ENCODE measurements at places on chromosomes 7 and 10.

DNA sequence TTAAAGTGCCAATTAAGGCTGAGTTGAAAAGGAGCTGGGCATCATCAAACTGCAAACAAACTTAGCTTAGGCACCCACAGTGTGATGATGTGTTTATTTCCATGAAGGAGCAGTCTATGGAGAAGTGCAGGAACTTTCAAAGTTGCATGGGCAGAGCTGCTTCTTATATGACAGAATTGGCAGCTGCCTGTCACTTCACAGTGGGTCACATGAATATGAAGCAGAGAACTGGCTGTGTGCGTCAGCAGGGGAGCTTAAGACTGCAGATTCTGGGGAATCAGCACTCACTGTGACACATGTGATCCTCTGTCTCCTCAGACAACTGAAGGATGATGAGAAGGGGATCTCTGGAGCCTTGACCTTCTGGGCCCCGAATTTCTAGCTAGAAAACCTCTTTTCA lies 36.6 kb downstream of the RBM28 start:
- DNase-seq, result no peak

DNA sequence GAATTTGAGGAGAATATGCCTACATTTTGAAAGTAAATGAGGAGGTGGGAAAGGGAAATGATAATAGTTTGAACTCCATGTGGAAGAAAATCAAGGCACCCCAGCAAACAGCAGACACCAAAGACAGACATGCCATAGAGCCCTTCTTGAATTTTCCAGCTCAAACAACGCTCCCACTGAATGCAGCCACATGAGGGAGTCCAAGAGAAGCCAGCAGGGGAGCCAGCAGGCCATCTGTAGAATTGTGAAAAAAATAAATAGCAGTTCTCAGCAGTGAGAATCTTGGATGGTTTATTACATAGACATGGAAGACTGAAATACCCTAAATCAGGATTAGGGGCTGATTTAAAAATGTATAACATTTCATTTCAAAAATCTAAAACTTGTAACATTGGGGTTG lies 1567.3 kb upstream of the LRRTM3 start:
- no peak for DNase-seq

DNA sequence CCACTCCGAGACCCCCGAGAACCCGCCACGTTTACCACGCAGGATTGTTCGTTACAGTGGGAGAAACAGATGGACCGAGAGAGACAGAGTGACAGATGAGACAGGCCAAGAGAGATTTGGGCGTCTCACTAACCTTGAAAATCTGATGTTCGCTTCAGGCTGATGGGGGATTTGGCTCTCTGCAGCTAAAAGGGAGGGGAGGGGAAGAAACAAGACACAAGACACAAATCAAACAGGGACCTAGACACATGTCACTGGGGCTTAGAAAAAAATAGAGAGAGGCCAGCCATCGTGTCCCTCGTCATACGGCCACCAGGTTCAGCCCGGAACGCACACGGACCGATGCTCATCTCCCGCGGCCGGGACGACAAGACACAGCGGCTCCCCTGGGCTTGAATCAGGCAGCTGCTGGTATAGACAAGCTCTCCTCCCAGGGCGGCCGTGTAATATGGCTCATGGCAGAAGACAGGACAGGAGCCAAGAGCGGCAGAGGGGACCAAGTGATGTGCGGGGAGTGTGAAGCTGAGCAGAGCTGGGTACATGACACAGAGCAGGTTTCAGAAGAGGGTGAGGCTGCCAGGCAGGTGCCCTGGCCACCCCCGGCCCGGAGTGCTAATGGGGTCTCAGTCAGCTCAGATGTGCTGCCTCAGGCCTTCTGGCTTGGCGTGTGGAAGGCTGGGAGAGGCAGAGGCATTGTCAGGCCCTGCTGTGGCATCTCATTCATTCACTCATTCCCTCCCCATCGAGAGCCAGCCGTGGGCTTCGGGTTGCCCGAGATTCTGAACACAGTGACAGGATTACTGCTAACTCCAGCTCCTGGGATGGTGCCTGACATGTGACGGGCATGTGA lies 88.5 kb upstream of the GNA12 start:
- no peak for DNase-seq

DNA sequence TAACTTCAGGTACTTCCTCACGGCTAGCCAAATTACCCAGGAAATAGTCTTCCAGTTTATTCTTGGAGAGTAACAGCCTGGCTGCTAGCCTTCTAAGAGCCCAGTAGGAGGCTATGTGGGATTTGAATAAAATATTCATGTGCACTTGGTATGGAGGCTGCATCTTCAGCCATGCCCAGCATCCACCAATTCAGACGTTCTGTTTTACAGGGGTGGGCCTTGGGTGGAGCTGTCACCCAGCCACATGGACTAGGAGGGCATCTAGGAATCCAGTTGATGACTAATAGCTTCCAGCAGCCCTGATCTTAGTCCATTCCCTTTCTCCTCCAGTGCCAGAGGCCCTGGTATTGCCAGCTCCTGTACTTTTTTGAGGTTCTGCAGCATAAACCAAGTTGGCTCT lies 66.3 kb upstream of the ZRANB1 start:
- no peak for DNase-seq

GRCh38 chr7:13797545-13797944 lies 191.9 kb downstream of the ETV1 start:
- no peak for DNase-seq

DNA sequence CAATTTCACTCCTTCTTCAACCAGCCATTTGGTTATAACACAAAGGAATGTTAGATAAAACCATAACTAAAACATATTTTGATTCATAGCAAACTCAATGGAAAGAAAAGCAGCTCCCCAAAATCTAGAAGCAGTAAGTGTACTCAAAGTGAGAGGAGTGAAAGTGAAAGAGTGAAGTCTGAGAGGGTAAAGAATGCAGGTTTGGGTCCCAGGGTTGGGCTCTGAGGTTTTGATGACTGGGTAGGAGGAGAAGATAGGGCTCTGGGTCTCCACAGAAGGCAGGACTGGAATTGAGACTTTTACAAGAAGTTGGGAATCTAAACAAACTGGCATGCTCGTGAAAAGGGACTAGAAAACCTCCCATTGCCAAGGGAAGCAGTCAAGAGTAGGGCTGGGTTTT lies 85.4 kb upstream of the RSU1 start:
- DNase-seq, result no peak

- DNase-seq, result no peak
Measured at GRCh38 chr10:20489961-20490360, 407.1 kb downstream of the NEBL start.

DNA sequence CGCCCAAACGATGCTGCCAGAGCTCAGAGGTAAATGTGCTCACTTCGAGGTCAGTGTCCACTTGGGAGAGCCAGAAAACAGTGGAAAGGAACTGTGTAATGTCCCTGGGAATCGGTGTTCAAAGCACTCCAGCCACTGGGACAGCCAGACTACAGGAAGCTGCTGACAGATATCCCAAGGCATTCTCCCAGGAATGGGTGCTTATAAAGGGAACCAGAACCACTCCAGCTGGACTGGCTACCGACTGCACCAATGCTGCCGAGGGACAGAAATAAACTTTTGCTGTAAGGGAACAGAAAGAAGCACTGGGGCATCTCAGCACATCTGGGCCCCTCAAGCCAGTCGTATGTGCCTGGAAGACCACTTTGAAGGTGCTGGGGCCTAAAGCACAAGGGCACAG lies 76.7 kb downstream of the ATXN7L1 start:
- no peak for DNase-seq
